Bronchial epithelial cell (primary cell): ENCODE measurements at places on chromosomes 13 and 19.

GRCh38 chr19:51737924-51738323 is 13.8 kb downstream of the FPR1 start:
- DNase-seq, result no peak

- peak; percentile 10 for DNase-seq
Measured at GRCh38 chr19:3642987-3643673, 16.5 kb upstream of the CACTIN start.

GRCh38 chr19:18708452-18709231 is 25.2 kb downstream of the CRTC1 start:
- DNase-seq, result no peak

- DNase-seq, result peak; percentile 99
Measured at GRCh38 chr13:40445557-40445990, 220.9 kb downstream of the FOXO1 start.

- no peak for DNase-seq
Measured at GRCh38 chr19:17266589-17266974, 661 bp upstream of the BABAM1 start.
